Hepatocyte (in vitro differentiated cells): ENCODE measurements at places on chromosomes 1 and 21. TPM values are rescaled to one million over a fixed set of nuclear protein-coding genes. Genes with fewer than 3 reads are reported as not detected.

GRCh38 chr1:60857851-60858250, 224.5 kb upstream of the NFIA start:
- DNase-seq = no peak

GRCh38 chr1:29162476-29163138, 19.1 kb downstream of the SRSF4 start:
- no peak for DNase-seq

Gene CD1C
- not detected in 2 replicates for total RNA-seq

Gene OR2L5
- total RNA-seq = not detected in 2 replicates

GRCh38 chr1:22500058-22500457, 48.4 kb downstream of the ZBTB40 start:
- DNase-seq = no peak
